ENCODE measurements at places on chromosomes 13 and 19. TPM values are rescaled to one million over a fixed set of nuclear protein-coding genes. Genes with fewer than 3 reads are reported as not detected.

Gene TYROBP
- 11.3 TPM for total RNA-seq

Gene SSBP4
- total RNA-seq: 28.0 TPM

Gene TPRX1
- total RNA-seq: not detected

Gene MCF2L
- 20.8 TPM for total RNA-seq

Gene MIDN
- 31.7 TPM for total RNA-seq

Gene SMIM24
- total RNA-seq: not detected

Gene KLF1
- total RNA-seq: not detected

Gene KLK14
- total RNA-seq: not detected
